GM12891 (cell line): ENCODE measurements at places on chromosomes 13 and 19.
A peak's percentile ranks its signal among the peaks of the same experiment; 100 is the strongest.

- no peak for DNase-seq
Measured at GRCh38 chr13:29369060-29369743, 226.3 kb downstream of the SLC7A1 start.

GRCh38 chr13:25608181-25608580, 236.4 kb downstream of the ATP8A2 start:
- no peak for DNase-seq

DNA sequence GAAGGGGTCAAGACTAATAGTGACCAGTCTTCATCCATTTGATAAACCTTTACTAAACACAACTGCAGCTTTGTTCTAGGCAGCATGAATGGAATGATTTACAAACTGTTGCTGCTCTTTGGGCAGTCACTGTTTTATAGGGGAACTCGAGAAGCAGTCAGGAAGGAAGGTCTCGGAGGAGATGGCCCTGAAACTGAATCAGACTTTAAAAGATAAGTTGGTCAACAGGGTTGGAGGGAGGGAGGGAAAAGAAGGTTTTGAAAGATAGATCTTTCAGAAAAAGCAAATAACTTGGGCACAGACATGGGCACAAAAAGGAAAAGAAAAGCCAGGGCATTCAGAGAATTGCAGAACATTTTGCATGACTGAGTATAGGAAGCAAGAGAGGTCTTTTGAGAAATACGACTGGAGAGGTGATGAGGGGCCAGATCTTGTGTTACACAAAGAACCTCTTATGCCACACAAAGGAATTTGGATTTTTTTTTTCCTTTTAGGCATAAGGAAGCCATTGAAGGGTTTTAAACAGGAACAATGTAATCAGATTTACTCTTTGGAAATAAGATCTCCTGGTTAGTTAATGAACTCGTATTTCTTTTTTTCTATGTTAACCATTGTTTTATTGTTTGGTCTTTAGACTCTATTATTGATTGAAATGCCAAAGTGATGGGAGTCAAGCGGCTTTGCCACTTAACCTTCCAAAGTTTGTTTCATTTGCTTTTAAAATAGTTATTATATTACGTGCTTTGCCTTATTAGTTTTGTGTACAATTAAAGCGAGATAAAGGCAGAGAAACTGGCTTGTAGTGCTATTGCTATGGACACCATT, 37.5 kb upstream of the SACS start:
- DNase-seq, result no peak

- DNase-seq, result no peak
Measured at GRCh38 chr19:57465680-57466381, 8.9 kb upstream of the VN1R1 start.

DNA sequence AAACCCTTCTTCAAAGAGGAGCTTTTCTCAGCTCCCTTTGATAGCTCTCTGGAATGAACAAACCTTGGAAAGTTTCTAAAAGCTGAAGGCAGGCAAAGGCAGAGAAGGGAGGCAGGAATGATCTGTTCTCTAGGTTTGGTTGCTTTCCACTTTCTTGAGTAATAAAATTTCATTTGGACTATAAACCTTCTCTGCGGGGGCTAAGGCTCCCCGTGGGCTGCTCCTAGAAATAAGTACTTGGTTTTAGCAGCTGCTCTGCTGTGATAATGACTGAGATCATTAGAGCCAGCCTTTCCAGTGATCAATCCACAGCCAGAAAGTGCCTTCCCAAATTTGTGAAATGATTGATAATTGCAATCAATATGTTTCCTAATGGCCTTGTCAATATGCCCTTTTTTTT, 183.8 kb upstream of the HTR2A start:
- DNase-seq, result no peak

- no peak for DNase-seq
Measured at GRCh38 chr13:31441800-31442510, 242.2 kb downstream of the B3GLCT start.

- peak; percentile 60 for DNase-seq
Measured at GRCh38 chr19:36009220-36009619, 607 bp upstream of the SYNE4 start.

DNA sequence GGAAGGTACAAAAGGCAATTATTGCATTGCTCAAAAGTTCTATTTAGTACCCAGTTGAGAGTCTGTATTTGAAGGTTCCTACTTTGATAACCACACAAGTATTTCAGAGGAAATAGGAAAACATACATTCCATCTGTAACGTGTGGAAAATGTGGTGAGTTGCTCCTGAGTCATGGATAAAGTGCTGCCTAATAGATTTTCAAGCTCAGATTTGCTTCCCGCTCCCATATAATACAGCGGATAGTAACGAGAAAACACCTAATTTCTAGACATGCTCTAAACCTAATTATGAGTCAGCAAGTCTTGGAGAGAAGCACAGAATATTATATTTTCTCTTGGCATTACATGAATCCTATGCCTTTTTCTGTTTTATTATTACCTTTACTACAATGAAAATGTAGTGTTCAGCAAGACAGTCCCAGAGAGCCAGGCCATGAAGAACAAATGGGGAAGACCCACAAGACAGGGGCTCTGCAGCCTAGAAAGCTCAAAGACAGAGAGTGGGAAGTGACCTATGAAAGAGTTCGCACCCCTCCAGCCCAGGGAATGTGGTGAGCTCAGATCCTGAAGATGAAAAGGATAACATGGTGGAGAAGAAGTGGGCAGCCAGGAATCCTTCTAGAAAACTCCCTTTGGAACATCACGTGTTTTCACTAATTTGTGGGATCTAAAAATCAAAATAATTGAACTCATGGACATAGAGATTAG, 116.1 kb downstream of the STARD13 start:
- DNase-seq, result no peak

- DNase-seq, result no peak
Measured at GRCh38 chr19:16061943-16062342, 14.4 kb upstream of the TPM4 start.

DNA sequence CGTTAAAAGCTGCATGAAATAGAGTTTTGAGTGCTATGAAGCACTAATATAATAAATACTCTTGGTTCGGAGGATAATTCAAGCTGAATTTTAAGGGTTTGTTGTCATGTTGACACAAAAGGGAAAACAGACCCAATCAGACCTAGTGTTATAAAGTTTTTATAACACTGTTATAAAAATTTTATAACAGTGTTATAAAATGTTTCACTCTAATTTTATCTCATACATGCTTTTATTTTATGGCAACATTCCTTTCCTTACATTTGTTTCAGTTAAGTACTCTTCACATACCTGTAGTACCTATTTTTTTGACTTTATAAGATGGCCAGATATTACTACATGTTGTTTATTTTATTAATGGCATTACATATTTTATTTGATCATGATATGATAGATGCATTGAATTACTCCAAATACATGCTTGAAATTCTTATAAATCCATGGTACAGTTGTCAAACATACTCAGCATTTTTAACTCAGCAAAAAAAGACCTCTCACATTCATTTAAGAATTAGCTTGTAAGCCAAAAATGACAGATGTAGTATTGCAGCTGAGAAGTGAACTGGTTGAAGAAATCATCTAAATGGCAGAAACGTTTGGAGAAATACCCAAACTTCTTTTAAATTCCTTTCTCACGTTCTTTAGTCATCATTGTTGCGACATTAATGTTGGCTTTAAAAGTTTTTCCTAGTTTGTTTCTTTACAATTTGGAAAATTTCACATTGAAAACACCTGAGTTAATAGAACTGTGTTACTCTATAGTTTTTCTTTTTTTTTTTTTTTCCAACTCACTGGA, 104.5 kb downstream of the PIBF1 start:
- no peak for DNase-seq

GRCh38 chr19:10004617-10005016, 5.7 kb downstream of the COL5A3 start:
- DNase-seq, result no peak

GRCh38 chr13:27267596-27267995, 3.0 kb upstream of the RASL11A start:
- no peak for DNase-seq
